Neural progenitor cell (in vitro differentiated cells): ENCODE measurements at places on chromosomes 4 and X. TPM values are rescaled to one million over a fixed set of nuclear protein-coding genes. Genes with fewer than 3 reads are reported as not detected.

- peak; percentile 53 for DNase-seq
Observed at GRCh38 chr4:78310007-78310739, 241.4 kb upstream of the ANXA3 start.

- DNase-seq: no peak
Observed at GRCh38 chrX:119738742-119739141, 19.6 kb upstream of the SOWAHD start.

GRCh38 chr4:35300996-35301774, 943.1 kb downstream of the ARAP2 start:
- peak; percentile 89 for DNase-seq

DNA sequence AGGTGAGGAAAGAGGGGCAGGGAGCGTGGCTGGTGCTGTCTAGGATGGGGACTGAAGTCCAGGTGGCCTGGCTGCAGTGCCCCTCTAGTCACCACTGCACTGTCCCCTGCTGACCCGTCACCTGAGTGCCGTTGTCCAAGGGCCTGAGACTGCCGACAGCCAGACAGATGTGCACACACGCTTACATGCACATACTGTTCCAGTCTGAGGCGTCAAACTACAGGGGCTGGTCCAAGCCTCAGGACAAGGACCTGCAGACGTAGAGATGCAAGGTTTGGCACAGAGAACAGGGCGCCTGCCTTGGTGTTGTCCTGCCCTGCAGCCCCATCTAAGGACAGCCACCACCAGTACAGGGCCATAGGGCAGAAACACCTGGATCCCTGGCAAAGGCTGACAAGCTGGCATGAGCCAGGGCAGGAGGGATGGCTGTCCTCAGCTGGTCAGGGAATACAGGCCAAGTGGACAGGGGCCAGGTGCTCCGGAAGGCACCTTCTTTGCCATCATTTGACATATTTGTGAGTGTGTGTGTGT, 1.7 kb downstream of the SLC2A9 start:
- DNase-seq: no peak

DNA sequence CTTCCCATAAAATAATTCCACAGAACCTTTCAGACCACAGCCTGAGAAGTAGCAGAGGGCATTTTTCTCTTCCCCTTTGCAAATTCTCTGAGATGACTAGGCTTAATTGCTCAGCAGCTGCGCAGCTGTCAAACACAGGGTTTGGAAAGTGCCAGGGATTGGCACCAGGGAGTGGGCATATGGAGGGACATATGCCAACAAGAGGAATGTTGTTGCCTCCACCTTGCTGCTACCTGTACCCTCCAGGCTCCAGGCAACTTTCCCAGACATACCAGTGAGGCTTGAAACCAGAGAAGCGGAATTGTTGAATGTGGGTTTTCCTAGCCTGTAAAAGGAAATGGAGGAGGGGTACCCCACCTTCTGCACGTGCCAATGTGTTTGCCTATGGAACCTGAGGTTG, 256.2 kb upstream of the GPR101 start:
- no peak for DNase-seq

The GPC3 gene
- 968 and 1,039 TPM in 2 replicates for total RNA-seq

The ENPEP gene
- total RNA-seq: 1.5 and 1.8 TPM in 2 replicates

DNA sequence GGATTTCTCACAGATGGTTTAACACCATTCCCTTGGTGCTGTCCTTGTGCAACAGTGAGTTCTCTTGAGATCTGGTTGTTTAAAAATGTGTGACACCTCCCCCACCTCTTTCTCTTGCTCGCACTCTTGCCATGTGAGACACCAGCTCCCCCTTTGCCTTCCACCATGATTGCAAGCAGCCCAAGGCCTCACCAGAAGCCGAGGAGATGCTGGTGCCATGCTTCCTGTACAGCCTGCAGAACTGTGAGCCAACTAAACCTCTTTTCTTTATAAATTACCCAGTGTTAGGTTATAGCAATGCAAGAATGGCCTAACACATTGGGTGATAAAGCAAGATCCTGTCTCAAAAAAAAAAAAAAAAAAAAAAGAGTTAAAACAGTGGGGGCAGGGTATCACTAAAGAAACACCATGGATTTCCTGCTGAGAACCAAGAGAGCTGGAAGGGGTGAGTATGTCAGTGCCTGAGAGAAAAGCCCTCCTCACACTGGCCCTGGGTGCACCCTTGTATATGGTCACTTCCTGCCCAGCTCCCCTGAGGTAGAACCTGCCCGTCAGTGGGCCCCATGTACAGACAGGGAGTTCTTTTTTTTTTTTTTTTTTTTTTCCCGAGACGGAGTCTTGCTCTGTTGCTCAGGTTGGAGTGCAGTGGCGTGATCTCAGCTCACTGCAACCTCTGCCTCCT, 46.4 kb downstream of the APOO start:
- no peak for DNase-seq

The FGFR3 gene
- 4.8 and 17.0 TPM in 2 replicates for total RNA-seq
